ENCODE measurements at places on chromosomes 5 and 9. TPM values are rescaled to one million over a fixed set of nuclear protein-coding genes. Genes with fewer than 3 reads are reported as not detected.

Gene RGS7BP
- not detected for total RNA-seq

Gene PDE6A
- total RNA-seq, result under 0.01 TPM

Gene SLC4A9
- total RNA-seq, result 0.21 TPM

Gene CSNK1G3
- 67.1 TPM for total RNA-seq

Gene FOXE1
- 2.1 TPM for total RNA-seq

Gene GPSM1
- 34.0 TPM for total RNA-seq

Gene NHP2
- total RNA-seq, result 155 TPM

Gene CACNA1B
- not detected for total RNA-seq

Gene IFNE
- 5.3 TPM for total RNA-seq

Gene FGD3
- total RNA-seq, result 1.2 TPM

Gene IL4
- not detected for total RNA-seq

Gene PTPN3
- total RNA-seq, result 11.8 TPM

Gene NXNL2
- 1.2 TPM for total RNA-seq

Gene OTP
- not detected for total RNA-seq

Gene HRH2
- total RNA-seq, result not detected

Gene ZNF454
- total RNA-seq, result 0.64 TPM

Gene SPATA31A6
- total RNA-seq, result not detected

Gene FST
- 176 TPM for total RNA-seq

Gene SMIM33
- total RNA-seq, result not detected

Gene SLC45A2
- not detected for total RNA-seq

Gene PCDHGA3
- under 0.01 TPM for total RNA-seq

Gene HOMER1
- 22.6 TPM for total RNA-seq

Gene SEPTIN8
- total RNA-seq, result 40.7 TPM

Gene NDST1
- 40.7 TPM for total RNA-seq

Gene FGF1
- 0.21 TPM for total RNA-seq

Gene TMEM174
- total RNA-seq, result not detected

Gene CAVIN4
- under 0.01 TPM for total RNA-seq

Gene ATP10B
- 0.96 TPM for total RNA-seq

Gene STK32A
- 0.72 TPM for total RNA-seq

Gene TEX10
- total RNA-seq, result 31.3 TPM

Gene SLC23A1
- total RNA-seq, result 0.24 TPM

Gene FEM1C
- 10.2 TPM for total RNA-seq

Gene SPATA31D4
- not detected for total RNA-seq

Gene ORM1
- not detected for total RNA-seq

Gene PHF24
- 0.48 TPM for total RNA-seq

Gene ABCA1
- total RNA-seq, result 63.1 TPM

Gene RNF20
- 22.0 TPM for total RNA-seq

Gene STRBP
- 15.3 TPM for total RNA-seq

Gene CKMT2
- total RNA-seq, result not detected

Data from tracheal epithelial cell (primary cell).